ENCODE measurements at places on chromosomes 11 and 22.
A peak's percentile ranks its signal among the peaks of the same experiment; 100 is the strongest.

DNA sequence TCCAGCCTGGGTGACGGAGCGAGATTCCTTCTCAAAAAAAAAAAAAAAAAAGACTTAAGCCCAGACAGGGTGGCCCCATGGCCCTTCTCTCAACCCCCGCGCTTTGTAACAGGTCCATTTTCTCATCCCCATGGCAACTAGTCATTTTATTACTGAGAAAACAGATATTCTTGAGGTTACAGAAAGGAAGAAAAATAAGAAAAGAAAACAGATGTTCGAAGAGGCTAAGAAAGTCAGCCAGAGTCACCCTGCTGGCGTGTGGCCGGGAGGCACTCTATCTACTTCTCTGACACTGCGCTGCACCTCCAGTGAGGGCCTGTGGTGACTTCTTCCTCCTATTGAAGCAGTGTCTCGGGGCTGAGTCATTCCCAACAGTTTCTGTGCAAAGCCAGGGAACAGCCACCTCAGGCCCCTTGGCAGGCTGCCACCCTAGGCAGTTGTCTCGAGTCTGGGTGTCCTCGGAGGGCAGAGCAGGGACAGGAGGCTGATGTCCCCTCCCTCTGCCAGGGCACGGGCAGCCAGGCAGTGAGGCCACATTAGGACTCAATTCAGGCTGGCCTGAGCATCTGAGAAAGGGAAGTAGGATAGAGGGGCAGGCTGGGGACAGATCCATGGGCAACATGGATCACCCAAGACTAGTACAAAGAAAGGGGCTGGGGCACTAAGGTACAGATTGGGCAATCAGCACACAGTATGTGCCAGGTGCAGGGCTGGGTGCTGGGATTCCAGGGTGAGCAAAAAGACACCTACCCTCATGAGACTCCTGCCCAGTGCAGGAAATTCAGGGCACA is 16.4 kb upstream of the SYVN1 start:
- DNase-seq, result peak; percentile 93

GRCh38 chr11:96875712-96876111 is 485.9 kb downstream of the JRKL start:
- no peak for DNase-seq

- DNase-seq, result no peak
Measured at GRCh38 chr11:57313788-57314135, 11.0 kb downstream of the TNKS1BP1 start.

GRCh38 chr11:111652184-111652583 is 49.9 kb downstream of the SIK2 start:
- no peak for DNase-seq

DNA sequence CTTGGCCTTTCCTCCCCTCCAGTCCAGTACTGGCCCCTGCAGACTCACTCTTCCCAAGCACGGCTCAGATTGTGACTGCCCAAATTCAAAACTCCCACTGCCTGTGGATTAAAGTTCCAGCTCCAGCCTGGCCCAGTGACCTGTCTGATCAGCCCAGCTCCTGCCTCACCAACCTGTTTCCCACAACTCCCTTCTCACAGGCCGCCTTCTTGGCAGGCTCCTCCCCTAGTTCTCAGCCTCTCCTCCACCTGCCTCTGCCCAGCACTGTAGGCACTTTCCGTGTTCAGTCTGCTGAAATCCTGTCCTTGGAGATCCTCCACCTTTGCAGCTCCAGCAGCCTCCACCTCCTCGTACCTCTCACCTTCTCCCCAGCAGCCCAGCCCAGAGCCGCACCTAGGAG is 68.6 kb downstream of the MICAL2 start:
- no peak for DNase-seq

DNA sequence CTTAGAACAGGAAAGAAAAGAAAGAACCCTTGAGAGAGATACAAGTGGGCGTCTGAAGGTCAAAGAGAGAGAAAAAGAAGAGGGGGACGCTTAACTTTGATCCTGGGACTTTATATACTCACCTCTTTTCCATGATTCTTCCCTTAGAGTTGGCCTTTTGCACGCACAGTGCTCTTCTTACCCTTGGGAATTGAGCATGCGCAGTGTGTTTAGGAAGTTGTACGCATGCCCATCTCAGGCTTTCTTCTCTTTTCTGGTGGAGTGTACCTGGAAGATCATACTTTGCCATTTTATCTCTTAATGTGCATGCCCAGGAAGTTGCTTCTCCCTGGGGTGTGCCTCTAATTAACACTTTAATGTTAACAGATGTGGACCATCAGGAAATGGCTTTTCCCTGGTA is 229.6 kb upstream of the ANO3 start:
- no peak for DNase-seq

DNA sequence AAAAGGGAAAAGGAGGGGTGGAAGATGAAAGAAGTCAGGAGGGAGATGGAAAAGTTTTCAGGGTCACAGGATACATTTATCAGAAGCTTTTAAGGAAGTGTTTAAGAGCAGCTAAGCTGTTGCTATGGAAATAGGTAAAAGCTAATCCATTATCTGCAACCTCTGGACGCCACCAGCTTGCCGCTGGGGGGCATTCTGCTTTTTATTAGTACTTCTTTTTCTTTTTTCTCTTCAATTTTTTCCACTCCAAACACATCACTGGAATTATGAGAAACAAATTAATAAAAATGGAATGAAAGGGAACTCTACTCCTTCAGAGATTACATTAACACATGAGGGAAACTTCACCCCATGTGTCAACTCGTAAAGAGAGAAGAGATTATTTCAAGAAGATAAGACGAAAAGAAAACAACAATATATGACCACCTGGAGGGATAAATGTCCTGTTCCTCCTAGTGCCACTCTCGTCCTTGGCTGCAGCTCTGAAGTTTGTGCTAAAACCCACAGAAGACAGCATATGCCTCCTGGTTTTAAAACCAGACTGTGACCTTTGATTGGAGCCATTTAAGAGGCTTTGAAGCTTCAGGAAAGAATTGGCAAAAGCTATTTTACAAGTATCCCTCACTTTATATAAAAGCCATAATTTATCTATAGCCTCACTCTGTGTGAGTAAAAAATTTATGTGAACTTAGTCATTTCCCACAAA is 972.8 kb downstream of the OPCML start:
- no peak for DNase-seq

DNA sequence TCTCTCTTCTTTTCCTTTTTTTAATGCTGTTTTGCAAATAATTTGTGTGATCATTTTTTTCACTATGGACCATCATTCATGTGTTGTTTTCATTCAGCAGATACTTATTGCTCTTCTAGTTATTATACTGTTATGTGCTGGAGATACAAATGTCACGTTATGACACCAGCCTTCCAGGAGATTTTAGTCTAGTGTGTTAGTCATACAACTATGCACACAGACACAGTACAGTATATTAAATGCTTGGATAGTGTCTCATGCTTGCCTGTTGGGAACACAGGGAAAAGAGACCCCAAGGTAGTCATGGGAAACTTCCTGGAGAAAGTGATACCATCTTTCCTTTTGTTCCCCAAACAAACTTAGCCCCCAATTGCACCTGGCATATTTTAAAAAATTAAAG is 116.1 kb downstream of the UVRAG start:
- no peak for DNase-seq

GRCh38 chr11:19792510-19792909 is 79.9 kb downstream of the NAV2 start:
- no peak for DNase-seq

- no peak for DNase-seq
Measured at GRCh38 chr11:26044389-26044788, 287.5 kb upstream of the ANO3 start.
